Gastrocnemius medialis (tissue), 4 donors: ENCODE measurements at places on chromosomes 4 and X. TPM values are rescaled to one million over a fixed set of nuclear protein-coding genes. Genes with fewer than 3 reads are reported as not detected.

- no peaks in the 10 kb centered on the region for H3K4me1 ChIP-seq
- no peak for DNase-seq
- H3K27ac ChIP-seq, result no peak overlapping the region
Observed at GRCh38 chrX:38138157-38138891, 82.3 kb downstream of the SRPX start.

The GYPB gene
- not detected for total RNA-seq

- H3K4me1 ChIP-seq, result no peaks in the 10 kb centered on the region
- H3K4me3 ChIP-seq, result no peak overlapping the region
- H3K27ac ChIP-seq, result no peak overlapping the region
- H3K36me3 ChIP-seq, result no peaks in the 10 kb centered on the region
- H3K27me3 ChIP-seq, result peaks cover 27% of the 10 kb centered on the region
Observed at GRCh38 chr4:127624173-127624572, 8.6 kb upstream of the INTU start.

- no peak for DNase-seq
- no peaks in the 10 kb centered on the region for H3K27me3 ChIP-seq
- no peaks in the 10 kb centered on the region for H3K36me3 ChIP-seq
- H3K27ac ChIP-seq, result no peak overlapping the region
- H3K4me3 ChIP-seq, result no peak overlapping the region
- H3K4me1 ChIP-seq, result no peaks in the 10 kb centered on the region
Observed at GRCh38 chrX:43500996-43501694, 155.0 kb upstream of the MAOA start.

The RNF113A gene
- 14.3 TPM for total RNA-seq

DNA sequence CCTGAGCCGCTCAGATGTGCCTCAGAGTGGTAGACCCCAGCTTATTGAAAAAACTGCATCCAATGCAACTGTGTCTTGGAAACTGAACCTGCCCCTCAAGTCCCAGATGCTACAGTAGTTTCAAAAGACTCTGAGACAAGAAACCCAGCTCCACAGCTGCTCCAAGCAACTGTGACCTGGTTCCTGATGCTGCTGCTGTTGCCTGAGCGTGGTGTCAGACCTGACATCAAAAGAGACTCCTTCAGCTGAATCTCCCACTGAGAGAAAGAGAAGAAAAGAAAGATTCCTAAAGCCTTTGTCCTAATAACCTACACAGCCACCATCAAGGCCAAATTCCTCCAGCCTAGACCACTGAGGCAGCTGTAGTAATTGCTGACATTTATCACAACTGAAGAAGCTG, 630.1 kb downstream of the STIM2 start:
- no peak overlapping the region for H3K4me3 ChIP-seq
- H3K4me1 ChIP-seq, result no peaks in the 10 kb centered on the region
- H3K27ac ChIP-seq, result no peak overlapping the region
- no peak for DNase-seq
- no peaks in the 10 kb centered on the region for H3K27me3 ChIP-seq

GRCh38 chrX:57119416-57119815, 1.9 kb downstream of the SPIN2B start:
- H3K4me3 ChIP-seq, result no peak overlapping the region
- no peaks in the 10 kb centered on the region for H3K36me3 ChIP-seq
- H3K27ac ChIP-seq, result no peak overlapping the region
- no peak for DNase-seq
- H3K27me3 ChIP-seq, result no peaks in the 10 kb centered on the region

The PDGFC gene
- 6.6 TPM for total RNA-seq

The SCARB2 gene
- total RNA-seq, result 150 TPM

DNA sequence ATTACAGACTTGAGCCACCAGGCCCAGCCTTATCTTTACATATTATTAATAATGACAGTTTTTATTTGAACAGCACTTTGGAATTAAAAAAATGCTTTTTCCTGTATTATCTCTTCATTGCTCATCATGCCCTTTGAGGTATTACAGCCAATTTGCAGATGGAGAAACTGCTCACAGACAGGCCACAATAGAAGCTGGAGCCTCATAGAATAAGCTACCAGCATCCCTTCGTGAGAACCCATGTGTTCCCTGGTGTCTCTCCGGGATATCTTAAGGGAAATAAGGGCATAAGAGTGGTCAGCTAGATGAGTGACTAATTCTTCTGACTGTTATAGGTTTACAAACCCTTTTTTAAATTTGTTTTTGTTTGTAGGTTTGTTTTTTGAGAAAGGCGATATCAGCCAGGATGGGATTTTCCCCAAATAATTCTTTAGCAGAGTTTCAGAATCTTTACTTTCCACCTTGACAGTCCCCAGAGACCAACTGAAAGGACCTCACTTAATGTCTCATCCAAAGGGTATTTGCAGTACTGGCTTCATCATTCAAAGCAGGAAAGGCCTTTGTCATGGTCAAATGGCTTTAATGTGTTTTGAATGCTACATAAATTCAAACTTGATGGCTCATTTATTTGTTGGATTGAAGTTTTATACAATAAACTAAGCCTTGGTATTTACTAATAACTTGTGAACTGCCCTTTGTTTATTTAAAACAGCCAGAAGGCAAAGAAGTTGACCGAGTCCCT, 48.0 kb upstream of the SOD3 start:
- no peak overlapping the region for H3K4me3 ChIP-seq
- H3K36me3 ChIP-seq, result no peaks in the 10 kb centered on the region
- peaks cover 38% of the 10 kb centered on the region for H3K4me1 ChIP-seq
- no peak overlapping the region for H3K27ac ChIP-seq
- DNase-seq, result no peak

DNA sequence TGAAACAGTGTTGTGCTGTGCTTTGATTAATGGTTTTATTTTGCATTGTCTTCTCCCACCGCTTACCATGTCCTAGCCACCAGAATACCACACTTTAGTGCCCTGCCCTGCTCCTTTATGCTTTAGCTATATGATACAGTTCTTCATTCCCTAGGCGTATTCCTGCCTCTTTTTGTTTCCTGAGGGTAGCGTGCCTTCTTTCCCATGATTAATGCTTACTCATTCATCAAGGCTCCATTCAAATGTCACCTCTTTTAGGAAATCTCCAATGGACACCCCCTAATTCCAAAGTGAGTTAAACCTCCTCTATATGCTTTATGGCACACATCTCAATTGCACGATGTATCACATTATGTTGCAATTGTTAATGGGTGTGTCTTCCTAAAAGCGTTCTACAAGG, 46.3 kb downstream of the SPANXD start:
- no peak overlapping the region for H3K4me3 ChIP-seq
- no peak overlapping the region for H3K27ac ChIP-seq
- DNase-seq, result no peak
- H3K27me3 ChIP-seq, result no peaks in the 10 kb centered on the region
